CD4-positive, alpha-beta T cell treated with Interleukin-10 for 1 hour (primary cell): ENCODE measurements at places on chromosomes 4 and X.

DNA sequence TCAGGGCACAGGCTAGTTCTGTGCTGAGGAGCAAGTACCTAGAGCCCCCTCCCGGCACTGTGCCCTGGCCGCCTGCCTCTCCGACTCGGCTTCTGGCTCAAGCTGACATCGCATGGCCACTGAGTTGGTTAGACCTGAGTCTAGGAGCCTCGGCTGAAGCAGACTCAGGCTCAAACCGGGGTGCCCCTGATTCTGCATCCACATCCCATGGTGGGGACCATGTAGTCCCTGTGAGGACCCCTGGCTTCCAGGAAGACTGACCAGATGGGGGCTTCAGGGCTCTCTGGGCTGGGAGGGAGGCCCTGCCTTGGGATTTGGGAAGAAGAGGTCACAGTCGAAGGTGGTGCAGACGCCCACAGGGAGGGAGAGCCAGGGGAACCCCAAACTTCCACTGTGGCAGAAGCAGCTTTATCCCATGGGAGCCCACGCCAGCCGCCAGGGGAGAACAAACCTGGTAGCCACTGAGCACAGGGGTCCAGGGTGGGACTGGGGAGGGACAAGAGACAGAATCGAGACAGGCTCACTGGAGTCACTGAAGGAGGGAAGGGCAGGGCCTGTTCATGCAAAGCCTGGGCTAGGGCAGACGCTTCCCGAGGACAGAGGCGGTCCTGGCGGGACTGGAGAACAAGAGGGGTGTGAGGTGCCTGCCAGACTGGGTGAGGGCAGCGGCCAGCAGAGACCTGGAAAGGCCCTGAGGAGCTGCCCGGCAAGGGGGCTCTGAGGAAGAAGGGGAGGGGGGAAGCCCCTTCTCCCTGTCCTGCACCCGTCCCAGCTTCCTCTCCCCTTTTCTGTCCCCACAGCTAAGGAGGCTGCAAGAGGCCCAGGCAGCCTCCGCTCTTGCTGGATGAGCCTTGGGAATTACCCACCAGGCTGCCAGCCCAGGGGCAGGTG, 1.1 kb downstream of the PDE6B start:
- no peak for DNase-seq

GRCh38 chr4:158766434-158767044, 2.3 kb upstream of the FNIP2 start:
- no peak for DNase-seq

DNA sequence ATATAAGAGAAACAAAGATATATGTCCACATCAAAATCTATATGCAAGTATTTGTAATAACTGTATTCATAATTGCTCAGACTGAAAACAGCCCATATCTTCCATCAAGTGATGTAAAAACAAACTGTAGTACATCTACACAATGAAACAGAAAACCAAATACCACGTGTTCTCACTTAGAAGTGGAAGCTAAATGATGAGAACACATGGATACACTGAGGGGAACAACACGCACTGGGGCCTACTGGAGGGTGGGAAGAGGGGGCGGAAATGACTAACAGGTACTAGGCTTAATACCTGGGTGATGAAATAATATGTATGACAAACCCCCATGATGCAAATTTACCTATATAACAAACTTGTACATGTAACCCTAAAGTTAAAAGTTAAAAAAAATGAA, 42.7 kb downstream of the UBA6 start:
- no peak for DNase-seq

GRCh38 chr4:24249972-24250371, 334.4 kb downstream of the DHX15 start:
- no peak for DNase-seq

- no peak for DNase-seq
Observed at GRCh38 chr4:157043131-157043530, 32.8 kb upstream of the GLRB start.

DNA sequence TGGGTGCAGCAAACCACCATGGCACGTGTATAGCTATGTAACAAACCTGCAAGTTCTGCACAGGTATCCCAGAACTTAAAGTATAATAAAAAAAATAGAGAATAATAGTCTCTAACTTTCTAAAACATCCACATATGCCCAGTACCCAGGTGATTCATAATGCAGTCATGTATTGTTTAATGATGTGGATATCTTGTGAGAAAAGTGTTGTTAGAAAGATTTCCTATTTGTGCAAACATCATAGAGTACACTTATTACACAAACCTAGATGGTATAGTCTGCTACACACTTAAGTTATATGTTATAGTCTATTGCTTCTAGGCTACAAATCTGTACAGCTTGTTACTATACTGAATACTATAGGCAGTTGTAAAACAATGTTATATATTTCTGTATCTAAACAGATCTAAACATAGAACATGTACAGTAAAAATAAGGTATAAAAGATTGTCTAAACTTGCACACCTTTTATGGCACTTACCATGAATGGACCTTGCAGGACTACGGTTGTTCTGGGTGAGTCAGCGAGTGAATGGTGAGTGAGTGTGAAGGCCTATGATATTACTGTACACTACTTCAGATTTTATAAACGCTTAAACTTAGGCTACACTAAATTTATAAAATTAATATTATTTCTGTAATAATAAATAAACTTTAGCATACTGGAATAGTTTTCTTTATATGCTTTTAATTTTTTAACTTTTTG, 232.2 kb upstream of the SLIT2 start:
- DNase-seq, result no peak

GRCh38 chr4:182645511-182645910, 271.7 kb downstream of the DCTD start:
- DNase-seq, result no peak

DNA sequence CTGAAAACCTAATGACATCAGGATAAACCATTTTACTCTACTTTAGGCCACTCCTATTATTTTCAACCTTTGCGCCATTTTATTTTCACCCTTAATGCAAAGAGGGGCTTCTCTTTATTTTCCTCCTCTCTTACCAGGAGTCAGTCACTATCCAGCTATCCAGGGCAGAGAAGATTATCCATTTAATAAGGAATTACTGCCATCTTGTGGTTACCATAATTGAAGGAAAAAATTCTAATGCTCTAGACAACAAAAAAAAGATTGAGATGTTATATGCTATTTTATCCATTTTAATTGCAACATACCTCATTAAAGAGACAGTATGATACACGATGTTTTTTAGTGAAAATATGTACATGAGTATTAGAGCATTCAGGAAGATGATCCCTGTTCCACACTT, 514.5 kb upstream of the FAM241A start:
- no peak for DNase-seq

DNA sequence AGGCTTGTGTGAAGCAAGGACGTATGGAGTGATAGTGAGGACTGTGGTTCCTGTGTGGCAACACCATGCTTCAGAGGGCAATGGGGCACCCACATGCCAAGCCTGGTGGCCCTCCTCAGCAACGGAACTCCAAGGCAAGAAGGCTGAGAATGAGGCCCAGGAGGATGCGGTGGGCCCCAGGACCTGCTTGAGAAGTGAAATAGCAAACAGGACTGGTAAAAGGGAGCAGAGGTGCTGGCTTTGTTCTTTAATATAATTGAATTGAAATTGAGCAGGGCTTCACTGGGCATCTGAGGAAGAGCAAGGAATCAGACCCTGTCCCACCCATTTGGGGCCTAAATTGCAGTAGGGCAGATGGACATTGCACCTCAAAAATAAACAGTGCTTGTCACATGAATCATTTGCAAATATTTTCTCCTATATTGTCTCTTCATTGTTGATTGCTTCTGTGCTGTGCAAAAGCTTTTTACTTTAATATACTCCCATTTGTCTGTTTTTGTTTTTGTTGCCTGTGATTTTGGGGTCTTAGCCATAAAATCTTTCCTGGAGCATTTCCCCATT, 2.3 kb downstream of the TMEM187 start:
- no peak for DNase-seq

DNA sequence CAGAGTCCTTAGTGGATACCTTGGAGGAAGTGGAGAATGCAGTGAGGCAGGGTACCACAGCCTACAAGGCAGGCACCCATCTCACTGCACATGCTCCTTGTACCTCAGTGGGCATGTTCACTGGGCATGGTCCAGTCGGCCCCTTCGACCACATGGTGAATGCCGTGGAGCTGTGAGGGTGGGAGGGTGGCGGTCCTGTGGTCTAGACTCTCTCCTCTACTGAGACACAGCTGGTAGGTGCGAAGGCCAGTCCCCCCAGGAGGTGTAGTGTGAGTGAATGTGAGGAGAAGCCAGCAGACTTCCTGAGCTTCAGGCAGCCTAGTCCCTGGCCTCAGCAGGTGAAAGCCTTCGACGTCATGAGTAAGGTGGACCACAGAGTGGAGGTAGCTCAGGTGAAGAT, 12.2 kb downstream of the XAGE2 start:
- no peak for DNase-seq

DNA sequence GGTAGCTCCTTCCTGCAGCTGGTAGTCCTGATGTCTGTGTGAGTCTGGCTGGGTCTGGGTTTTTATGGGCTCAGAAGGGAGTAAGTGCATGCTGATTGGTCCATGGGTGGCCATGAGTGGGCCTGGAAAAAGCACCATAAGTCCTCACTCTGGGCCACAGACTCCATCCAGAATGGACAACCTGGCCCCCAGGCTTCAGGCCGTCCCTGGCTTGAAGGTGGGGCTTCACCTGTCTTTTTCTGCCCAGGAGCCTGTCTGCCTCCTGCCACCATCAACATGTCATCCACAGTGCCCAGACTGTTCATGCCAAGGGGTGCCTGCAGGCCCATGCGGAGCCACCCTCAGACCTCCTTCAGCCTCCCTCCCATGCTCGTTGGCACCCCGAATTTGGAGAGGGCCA, 620.0 kb downstream of the RAPGEF2 start:
- no peak for DNase-seq

GRCh38 chr4:183576701-183577404, 72.0 kb downstream of the ING2 start:
- no peak for DNase-seq

DNA sequence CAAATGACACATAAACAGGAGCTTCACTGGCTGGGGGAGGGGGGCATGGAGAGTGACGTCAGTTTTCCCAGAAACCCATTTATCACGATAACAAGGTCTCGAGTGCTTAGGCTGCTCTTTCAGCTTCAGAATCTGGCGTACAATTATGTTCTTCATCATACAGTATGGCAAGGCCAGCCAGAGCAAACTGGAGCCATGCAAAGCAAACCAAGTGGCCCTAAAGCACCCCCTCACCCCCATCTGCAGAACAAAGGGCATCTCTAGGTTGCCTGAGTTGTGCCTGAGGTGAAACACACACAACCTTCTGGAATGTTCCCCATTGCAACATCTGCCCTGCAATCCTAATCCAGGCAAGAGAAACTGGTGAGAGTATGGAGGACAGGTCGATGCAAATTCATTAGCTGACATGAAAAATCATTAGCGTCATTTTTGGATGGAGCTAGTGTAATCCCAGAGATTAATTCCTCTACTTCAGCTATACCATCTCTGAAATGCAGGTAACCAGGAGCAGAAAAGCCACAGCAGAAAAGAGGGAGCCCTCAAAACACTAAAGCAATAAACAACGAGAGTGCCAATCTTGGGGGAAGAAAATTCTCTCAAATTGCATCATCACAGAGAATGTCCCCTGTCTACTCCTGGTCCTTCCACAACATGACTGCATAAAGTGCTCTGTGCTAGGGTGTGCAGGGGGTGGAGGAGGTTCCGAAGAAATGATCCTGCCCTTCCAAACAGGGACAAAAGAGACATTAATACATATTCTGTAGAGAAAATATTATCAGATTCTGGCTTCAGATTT, 1.8 kb downstream of the SEPTIN6 start:
- peak; percentile 70 for DNase-seq

DNA sequence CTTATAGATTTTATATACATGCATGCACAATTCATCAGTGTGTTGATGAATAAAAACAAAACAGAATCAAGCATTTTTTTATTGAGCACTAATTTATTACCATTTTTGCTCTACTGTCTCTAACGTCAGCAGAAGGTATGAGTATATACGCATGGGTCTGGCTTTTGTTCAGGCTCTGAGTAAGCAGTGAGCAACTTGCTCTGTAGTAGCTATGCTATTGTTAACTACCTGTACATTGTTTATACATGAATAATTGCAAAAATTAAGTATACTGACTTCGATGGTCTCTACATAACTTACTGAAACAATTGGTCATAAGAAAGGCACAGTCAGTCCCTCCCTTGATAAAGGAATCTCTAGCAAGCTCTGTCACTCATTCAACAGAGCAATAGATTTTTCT, 122.9 kb downstream of the RS1 start:
- DNase-seq, result no peak

DNA sequence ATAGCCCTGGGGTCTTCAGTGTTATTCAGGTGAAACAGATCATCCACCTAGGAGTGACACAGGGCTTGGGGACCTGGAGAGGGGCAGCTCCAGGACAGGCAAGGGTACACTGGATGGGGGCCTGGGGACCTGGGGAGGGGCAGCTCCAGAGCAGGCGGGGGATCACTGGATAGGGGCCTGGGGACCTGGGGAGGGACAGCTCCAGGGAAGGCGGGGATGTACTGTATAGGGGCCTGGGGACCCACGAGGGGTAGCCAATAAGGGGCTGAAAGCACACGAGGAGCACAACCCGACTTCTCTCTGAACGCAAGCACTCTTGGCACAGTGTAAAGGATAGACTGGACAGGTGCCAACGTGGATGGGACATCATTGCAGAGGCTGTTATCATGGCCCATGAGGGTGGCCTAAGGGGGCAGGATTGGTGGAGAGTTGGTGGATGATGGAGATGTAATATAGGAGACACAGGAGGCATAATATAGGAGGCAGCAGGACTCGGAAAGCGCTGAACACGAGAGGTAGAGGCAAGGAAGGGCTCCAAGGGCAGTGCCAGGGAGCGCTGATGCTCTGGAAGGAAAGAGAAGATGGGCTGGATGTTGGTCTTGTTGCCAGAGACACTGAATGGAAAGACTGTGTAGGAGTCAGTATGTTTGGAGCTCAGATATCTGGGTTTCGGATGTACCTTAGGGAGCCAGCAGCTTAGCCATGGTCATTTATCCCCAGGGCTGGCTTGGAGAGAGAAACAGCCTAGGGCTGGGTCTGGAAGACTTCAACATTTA, 37.9 kb upstream of the FGFBP2 start:
- DNase-seq, result no peak

- DNase-seq, result no peak
Observed at GRCh38 chr4:819401-820229, 6.3 kb downstream of the CPLX1 start.

DNA sequence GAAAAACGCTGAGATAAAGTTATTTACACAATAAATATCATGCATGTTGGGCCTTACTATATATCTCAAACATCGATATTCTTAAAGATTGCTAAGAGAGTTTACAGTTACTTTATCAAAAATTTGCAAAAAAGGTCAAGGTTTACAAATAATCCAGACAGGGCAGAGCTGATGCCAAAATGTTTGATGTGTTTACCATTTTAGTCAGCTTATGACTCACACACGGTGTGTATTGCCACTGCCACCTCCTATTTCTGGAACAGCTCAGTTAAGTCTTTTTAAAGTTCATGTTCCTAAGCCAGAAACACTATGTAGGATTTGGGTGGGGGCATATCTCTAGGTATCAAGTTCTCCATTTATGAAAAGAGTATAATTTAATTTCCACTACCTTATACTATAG, 580.6 kb downstream of the INPP4B start:
- no peak for DNase-seq

DNA sequence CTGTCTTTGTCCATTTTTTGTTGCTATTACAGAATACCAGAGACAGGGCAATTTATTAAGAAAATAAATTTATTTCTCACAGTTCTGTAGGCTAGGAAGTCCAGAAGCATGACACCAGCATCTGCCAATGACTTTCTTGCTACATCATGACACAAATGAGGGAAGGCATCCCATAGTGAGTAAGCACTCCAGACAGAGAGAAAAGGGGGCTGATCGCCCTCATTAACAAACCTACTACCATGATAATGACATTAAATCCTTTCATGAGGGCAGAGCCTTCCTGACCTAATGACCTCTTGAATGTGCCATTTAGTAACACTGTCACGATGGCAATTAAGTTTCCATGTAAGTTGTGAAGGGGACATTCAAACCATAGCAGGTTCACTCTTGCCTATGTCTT, 20.1 kb downstream of the CCDC149 start:
- no peak for DNase-seq
